ENCODE measurements at places on chromosomes 16 and 17.

- no peak for DNase-seq
Measured at GRCh38 chr16:82072313-82072712, 37.3 kb downstream of the HSD17B2 start.

GRCh38 chr17:66423056-66423955, 120.9 kb downstream of the PRKCA start:
- peak; percentile 20 for DNase-seq

GRCh38 chr16:1879477-1879876, 7.5 kb upstream of the MEIOB start:
- DNase-seq = no peak

GRCh38 chr17:74271281-74271680, 2.8 kb upstream of the DNAI2 start:
- no peak for DNase-seq

- DNase-seq = peak; percentile 83
Measured at GRCh38 chr16:13923703-13924298, 3.8 kb downstream of the ERCC4 start.

DNA sequence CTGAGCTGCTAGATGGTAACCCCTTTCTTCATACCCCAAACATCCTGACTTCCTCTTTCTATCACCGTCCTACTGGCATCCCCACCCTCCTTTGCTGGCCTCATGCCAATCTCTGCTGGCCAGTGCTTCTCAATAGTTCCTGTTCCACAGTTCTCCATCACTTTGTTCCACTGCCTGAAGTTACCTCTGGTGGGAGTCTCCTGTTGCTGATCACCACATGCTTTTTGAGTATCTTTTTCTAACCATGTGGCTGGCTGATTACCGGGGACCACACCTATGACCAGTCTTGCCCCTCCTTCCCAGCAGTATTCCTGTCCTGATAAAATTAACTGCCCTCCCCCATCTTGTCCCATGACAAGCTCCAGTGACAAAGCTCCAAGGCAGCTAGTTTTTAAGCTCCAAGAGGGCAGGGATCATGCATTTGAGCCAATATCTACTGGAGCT, 380.4 kb upstream of the CCL2 start:
- DNase-seq = no peak

DNA sequence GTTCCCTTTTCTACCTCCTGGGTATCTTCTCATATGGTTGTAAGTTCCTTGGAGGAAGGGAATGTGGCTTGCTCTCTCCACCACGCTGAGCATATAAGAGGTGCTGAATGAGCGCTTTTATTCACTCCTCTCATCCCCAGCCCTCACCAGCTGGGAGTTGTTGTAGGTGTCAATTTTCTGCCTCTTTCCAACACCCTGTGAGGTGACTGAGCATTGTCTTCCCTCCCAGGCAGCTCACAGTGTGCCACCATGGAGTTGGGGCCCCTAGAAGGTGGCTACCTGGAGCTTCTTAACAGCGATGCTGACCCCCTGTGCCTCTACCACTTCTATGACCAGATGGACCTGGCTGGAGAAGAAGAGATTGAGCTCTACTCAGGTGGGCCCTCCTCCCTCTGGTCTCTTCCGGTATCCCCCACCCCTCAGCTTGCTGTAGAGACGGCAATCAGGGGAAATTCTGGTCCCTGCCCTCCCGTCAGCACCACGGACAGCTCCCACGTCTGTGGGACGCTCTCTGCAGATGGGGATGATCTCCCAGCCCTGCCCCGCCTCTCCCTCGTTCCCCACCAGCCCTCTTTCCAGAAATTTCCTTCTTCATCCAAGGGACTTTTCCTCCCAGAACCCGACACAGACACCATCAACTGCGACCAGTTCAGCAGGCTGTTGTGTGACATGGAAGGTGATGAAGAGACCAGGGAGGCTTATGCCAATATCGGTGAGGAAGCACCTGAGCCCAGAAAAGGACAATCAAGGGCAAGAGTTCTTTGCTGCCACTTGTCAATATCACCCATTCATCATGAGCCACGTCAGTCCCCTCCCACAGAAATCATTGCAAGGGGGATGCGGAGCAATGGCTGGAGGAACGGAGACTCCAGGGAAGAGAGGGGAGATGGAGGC, 18.3 kb downstream of the CIITA start:
- DNase-seq = peak; percentile 64

DNA sequence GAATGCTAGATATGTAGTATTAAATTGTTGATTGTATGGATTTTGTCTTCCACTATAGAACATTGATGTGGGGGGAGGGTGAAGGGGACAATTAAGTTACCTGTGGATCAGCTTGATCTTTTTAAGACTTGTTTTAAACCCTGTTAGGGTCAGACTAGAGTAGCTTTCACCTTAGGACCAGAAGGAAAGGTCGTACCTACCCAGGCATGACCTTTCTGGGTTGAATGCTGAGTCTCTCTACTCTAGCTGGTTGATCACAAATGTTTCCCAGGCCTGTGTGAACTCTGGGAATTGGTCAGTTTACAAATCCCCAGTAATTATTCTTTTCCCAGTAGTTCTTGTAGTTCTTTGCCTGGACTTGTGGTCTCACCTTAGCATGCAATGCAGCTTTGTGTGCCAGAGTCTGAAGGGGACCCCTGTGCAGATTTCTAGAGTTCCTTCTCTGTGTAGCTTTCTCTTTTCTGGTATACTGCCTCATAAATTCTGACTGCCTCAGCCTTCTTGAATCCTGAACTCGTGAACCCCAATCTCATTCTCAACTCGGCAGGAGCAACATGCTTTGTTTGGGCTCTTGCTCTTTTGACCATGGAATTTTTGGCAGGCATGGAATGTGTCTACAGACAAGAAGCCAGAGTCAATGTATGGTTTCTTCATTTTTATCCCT, 54.1 kb downstream of the VMP1 start:
- peak; percentile 73 for DNase-seq

GRCh38 chr16:60553090-60553757, 1483.0 kb downstream of the CDH8 start:
- DNase-seq = no peak
